ENCODE measurements at places on chromosomes 13 and 19.

DNA sequence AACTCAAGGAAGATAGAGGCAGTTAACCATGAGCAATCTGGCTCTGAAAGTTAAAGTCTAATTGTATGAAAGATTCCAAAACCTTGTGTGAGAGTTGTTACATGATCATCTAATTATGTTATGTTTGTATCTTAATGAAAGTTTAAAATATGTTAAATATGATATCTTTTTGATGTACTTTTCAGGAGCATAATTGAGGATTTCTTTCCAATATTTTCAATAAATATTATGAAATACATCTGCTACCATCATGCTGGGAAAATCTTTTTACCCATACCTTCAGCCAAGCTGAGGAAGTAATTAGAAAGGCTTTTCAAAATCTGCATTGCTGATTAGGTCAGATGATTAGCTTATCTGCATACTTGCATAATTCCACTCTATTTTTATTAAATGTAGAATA lies 318.4 kb downstream of the KLF12 start:
- no peak for DNase-seq

- DNase-seq, result no peak
These were observed 3.0 kb upstream of the HAMP start for GRCh38 chr19:35279374-35279773.

DNA sequence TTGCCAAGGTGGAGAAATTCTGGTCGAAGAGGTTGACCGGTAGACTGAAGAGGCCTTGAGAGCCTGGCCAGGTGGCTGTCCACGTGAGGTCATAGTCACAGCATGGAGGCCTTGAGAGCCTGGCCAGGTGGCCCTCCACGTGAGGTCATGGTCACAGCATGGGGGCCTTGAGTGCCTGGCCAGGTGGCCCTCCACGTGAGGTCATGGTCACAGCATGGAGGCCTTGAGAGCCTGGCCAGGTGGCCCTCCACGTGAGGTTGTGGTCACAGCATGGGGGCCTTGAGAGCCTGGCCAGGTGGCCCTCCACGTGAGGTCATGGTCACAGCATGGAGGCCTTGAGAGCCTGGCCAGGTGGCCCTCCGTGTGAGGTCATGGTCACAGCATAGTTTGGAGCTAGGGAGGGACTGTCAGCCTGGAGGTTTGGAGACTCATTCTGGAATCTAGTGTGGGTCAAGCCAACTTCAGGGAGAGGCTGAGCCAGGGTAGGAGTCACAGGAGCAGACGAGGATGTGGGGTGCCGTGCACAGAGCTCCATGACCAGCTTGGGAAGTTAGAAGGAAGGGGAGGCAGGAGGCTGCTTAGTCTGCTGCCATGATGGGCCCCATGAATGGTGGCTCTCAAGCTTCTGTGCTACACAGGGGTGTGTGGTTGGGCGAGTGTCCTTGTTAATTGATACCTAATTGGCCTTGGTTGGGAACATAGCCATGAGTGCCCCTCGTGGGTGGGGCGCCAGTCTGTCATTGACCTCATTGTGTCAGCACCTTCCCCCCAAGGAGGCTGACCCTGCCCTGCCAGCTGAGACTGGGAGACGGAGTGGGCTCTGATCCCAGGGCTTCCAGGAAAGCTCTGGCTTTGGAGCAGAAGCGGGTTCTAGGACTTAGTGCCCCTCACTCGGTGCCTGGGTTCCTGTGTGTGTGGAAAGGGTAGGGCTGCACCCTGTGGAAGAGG lies 4.0 kb downstream of the LENG9 start:
- no peak for DNase-seq

GRCh38 chr19:31616031-31616430 lies 266.8 kb upstream of the TSHZ3 start:
- DNase-seq, result no peak

GRCh38 chr19:49559928-49560327 lies 20.4 kb downstream of the NOSIP start:
- DNase-seq, result no peak
